ELF-1 (cell line): ENCODE measurements at places on chromosomes 4 and X.

DNA sequence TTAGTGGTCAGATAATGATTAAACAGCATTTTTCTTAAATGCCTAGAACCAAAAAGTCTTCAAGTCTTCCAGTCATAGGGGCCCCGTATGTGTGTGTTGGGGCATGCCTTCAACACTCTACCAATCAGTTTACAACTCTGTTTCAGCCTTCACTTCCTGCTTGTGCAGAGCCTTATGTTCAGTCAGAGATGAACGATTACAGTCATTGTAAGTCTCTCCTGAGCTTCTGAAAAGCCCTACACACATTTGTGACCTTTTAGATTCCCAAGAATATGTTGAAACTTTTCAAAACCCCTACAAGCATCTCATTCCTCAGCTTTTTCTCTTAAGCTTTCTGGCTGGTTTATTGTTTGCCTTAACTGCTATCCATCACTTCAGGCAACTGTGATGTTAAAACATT, 591.2 kb downstream of the ZNF674 start:
- DNase-seq: no peak

GRCh38 chrX:118548841-118549240, 53.2 kb downstream of the DOCK11 start:
- DNase-seq: no peak

DNA sequence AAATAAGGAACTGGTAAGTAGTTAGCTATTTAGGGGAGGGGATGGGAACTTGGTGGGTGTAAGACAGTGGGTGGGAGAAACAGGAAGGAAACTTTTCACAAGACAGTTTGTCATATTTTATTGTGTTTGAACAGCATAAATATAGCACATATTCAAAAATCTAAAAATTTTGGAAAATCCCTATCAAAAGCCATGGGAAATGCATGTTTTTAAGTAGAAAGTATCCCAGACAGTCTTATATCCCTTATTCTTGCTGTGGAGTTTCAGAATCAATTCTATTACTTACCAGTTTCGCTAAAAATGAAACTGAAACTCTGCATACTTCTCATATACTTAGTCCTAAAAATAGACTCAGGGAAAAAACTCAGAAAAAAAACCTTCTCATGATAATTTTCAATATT, 22.3 kb upstream of the RASGEF1B start:
- no peak for DNase-seq

DNA sequence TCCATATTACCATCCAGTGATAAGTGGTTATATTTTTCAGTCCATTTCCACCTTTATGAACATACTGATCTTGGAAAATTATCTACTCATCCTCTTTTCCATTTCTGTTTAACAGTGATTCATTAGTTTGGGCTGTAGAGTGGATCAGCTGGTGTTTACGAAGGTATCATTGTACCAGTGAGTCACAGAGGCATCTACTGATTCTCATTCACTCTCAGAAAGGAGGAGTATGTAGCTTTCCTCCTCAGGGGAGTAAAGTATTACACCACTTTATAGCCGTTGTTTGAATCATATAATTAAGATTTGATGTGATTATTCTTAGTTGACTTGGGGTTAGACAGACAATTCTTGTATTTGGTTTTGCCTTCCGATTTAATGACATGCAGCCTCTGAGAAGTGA, 74.7 kb downstream of the GALNT7 start:
- DNase-seq: no peak

DNA sequence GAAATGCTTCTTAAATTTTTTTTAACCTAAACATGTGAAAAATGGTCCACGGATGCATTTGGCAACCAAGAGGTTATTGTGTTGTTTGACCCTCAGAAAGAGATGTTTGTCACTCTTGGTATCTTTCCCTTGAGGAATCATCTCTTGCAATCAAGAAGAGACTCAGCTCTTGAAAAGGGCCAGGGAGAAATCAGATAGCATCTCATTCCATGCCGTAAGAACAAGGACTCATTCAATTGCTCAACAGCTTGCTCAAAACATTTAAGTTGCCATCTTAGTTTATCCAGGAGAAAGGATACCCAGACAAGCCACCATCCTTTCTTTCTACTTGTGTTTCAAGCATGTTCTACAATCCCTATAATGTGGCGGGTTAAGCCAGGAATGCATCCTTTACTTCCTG, 209.5 kb upstream of the LNX1 start:
- no peak for DNase-seq

DNA sequence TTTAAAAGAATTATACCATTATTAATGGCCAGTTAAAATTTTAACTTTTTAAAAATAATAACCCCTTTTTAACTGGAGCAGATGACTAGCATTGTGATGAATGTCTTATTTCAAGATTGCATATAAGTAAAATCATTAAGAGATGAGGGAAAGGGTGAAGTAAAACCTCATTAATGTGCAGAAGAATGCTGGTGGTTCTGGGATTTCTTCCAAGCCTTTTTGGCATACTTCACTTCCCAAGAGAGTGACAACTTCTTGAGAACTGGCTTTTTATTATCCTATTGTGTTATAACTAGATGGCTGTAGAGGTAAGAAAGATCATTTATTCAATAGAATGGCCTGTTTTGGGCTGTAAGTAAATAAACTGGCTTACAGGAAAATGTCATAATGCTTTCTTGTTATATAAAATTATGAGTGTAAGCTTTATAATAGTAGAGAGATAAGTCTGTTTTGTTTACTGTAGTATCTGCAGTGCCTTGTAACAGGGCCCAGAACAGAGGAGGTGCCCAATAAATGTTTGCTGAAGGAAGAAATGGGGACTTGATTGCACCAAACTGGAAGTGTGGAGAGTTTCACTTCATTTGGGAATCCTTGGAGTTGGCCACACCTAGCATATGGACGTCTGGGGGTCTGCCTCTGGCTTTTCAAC, 242.9 kb upstream of the PITX2 start:
- no peak for DNase-seq

DNA sequence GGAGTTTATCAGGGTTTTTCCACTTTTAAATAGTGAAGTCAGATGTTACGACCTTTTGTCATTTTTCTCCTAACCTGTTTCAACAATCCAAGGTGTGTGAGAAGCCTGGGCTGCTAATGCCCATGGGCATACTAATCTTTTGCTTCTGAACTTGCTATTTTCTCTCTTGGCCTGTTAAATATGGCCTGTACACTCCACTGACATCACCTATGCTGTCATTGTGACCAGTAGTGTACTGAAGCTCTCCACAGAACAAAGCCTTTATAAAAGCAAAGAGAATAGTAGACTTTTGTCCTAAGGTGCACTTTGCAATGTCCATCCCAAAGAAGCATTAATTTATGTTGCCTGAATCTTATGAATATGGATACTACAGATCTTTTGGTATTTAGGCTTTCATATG, 1490.5 kb downstream of the STIM2 start:
- no peak for DNase-seq

GRCh38 chr4:181468451-181468850, 774.8 kb upstream of the TENM3 start:
- DNase-seq: no peak
